ENCODE measurements at places on chromosomes 12 and 14.

DNA sequence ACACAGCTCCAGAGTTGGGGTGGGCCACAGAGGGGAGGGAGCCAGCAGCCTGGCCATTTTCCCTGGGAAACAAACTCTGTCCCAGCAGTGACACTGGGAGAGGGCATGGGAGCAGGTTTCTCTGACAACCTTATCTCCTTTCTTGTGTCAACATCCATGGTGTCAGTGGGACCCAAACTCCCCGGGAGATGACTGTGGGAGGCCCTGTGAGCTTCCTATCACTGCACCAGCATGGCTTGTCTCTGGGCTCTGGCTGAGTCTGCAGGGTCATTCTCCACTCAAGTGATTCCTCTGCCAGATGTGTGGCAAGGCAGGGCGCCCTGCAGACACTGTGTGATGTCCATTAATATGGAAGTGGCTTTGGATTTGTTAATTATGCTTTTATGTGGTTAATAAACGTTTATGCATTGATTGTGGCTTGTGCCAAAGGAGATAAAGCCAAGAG lies 10.1 kb downstream of the LRTM2 start:
- no peak for DNase-seq

DNA sequence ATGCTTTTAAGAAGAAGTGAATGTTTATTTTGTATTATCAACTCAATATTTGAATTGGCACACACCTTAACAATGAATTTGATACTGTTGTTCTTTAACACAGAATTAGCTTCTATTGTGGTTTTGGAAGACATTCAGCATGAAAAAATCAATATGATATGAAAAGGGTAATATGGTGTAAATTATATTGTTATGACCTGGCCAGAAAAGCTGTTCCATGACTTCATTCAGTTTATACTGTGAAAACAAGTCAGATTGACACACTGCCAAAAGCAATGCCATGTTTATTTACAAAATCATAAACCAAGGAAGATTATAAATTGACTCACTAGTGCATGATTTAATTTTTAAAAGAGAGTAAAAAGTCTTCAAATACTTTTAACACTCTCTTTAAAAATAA lies 851.4 kb upstream of the SEL1L start:
- DNase-seq, result no peak

DNA sequence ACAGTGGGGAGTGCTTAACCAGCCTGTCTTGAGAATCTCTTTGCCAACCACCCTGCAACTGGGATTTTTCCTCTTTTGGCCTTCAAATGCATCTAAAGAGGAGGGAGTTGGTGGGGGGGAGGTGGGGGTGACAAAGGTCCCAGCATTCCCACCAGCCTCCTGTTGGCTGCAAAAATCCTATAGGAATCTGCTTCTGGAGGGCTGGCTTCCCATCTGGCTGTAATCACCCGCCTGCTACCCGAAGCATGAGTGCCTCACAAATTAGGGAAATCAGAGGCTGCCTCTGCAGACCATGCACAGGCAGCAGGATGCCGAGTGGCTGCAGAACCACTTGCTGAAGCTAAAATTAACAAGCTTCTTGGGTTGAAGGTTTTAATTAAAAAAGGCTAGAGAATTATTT lies 73.9 kb upstream of the WSCD2 start:
- DNase-seq, result no peak

DNA sequence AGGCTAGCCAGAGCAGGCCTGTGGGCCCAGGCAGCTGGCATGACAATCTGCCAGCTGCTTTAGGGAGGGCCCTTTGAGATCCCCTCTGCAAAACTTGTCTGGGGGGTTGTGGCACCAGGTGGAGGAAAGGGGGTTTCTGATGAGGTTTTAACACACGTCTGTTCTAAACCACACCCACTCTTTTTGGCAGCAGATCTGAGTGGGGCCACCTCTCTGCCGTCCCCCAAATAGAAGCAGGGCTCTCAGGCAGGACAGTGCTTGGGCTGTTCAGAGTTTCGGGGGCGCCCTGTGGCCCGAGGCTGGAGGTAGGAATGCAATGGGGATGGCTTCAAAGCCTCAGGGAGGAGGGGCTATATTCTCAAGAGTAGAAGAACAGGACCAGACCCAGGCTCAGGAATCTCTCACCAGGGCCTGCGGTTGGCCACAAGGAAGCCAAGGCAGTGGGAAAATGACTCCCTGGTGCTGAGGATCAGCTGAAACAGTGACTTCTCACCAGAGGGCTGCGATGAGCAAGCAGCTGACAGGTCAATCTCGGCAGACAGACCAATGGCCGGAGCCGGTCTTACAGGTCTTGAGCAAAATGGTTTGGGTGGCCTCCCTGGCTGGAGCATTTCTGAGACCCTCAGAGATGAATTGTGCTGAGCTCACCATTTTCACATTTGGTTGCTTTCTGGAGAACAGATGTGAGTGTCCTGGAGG lies 1.5 kb upstream of the KRT5 start:
- DNase-seq, result no peak

GRCh38 chr14:61774861-61775260 lies 12.6 kb downstream of the SNAPC1 start:
- DNase-seq, result no peak

- peak; percentile 85 for DNase-seq
Measured at GRCh38 chr12:113174461-113175384, 10.6 kb downstream of the DDX54 start.

DNA sequence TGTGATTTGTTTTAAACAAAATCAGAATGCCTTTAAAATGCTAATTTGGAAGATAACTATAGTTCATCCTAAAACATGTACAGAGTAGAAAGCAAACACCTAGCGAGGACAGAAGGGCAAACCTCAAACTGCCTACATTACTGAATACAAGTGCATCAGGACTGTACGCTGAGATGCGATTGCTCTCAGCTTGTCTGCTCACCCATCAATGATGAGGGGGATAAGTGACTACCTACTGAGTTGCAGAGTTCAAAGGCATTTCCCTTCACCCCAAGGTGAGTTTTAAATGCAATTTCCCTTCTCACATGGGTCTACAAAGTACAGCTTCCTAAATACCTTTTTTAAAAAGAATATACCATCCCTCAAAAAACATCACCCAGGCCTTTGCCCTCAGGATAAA lies 52.9 kb downstream of the PHLDA1 start:
- DNase-seq, result no peak

- peak; percentile 24 for DNase-seq
Measured at GRCh38 chr12:120292411-120292660, 633 bp upstream of the RNU4-2 start.

DNA sequence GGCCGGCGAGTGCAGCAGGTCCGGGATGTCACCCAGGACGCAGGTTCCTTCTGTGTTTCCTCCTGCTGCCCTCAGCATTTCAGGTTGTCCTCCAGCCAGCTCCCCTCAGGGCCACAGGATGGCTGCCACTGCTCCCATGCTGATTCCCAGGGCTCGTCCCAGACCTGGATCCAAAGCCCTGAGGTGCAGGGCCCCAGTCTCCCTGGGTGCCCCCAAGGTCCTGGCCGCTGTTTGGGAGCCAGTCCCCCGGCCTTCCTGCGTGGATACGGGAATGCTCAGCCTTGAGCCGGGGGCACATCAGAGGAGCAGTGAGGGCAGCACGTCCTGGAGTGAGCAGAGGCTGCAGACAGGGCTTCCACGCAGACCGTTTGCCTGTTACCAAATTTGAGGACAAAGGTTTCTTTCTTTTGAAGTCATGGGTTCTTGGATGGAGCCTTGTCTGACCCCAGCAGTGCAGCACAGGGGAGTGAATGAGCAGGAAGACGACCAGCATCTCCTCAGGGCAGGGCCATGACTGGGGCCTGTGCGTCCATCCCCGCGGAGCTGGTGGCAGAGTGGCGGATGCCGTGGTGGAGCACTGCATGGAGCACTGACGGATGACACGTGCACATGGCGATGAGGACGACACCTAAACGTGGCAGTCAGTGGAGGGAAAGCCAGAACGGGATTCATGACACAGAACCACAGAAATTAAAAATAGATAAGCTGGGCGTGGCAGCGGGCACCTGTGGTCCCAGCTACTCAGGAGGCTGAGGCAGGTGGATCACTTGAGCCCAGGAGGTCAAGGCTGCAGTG lies 12.5 kb upstream of the CACNA2D4 start:
- no peak for DNase-seq

DNA sequence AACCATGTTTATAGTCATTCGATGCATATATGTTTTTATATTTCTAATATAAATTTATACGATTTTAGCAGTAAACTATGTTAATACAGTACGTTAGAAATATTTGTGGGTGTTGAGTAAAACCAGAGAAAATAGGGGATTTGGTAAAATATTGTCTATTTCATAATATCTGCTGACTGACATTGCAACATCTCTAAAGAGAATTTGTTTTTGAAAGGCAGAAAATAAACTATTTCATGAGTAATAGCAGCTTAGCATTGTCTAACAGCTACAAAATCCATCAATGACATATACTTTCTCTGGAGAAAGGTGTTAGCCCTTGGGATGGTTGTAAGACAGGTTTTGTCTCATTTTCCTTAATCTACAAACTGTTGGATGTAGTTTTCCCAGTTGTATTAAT lies 144.9 kb downstream of the PDE3A start:
- no peak for DNase-seq

GRCh38 chr14:46985529-46986380 lies 334.2 kb upstream of the RPL10L start:
- no peak for DNase-seq

DNA sequence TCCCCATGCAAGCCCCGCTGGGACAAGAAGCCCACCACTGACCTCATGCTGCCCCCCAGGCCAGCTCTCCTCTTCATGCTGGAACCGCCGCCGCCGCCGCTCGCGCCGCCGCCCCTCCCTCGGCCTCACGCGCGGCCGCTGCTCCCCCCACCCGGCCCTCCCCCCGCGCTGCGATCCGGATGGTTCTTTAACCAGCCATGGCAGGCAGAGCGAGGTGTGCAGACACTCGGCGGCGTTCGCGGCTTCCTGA lies at the start of gene DCAF5:
Gene DCAF5, minus strand, starts transcription at position 218 of the 250 bp plus-strand sequence. Its CDS starts 141 bp downstream, at position 77.
- peak; percentile 80 for DNase-seq
